Uterus (tissue), 4 donors: ENCODE measurements at places on chromosomes 6 and 20. TPM values are rescaled to one million over a fixed set of nuclear protein-coding genes. Genes with fewer than 3 reads are reported as not detected.
A peak's percentile ranks its signal among the peaks of the same experiment; 100 is the strongest.

GRCh38 chr20:25987073-25987927, 290.6 kb upstream of the ZNF337 start:
- H3K4me3 ChIP-seq, result peak overlapping the region; percentile 20
- H3K36me3 ChIP-seq, result no peaks in the 10 kb centered on the region
- H3K27me3 ChIP-seq, result no peaks in the 10 kb centered on the region
- H3K27ac ChIP-seq, result no peak overlapping the region
- no peaks in the 10 kb centered on the region for H3K4me1 ChIP-seq

DNA sequence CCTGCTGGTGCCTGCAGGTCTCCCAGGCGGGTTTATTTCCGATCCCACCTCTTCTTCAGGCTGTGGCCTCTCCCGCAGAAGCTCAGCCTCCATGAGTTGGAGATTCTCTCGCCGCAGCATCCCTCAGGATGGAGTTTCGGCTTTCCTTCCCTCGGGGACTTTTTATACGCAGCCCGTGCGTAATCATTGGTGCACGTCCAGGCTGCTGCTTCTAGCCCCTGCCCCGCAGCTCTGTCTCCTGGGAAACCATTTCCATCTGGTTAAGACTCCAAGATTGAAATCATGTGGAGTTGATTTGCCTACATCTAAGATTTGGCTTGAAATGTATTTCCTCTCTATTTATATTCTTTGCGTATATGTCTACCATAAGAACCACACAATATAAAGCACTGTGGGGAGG, 46.7 kb upstream of the CARMIL1 start:
- H3K4me1 ChIP-seq, result no peaks in the 10 kb centered on the region
- H3K4me3 ChIP-seq, result no peak overlapping the region
- no peak overlapping the region for H3K27ac ChIP-seq
- no peaks in the 10 kb centered on the region for H3K27me3 ChIP-seq

Gene SPEF1
- total RNA-seq, result 1.3 TPM

DNA sequence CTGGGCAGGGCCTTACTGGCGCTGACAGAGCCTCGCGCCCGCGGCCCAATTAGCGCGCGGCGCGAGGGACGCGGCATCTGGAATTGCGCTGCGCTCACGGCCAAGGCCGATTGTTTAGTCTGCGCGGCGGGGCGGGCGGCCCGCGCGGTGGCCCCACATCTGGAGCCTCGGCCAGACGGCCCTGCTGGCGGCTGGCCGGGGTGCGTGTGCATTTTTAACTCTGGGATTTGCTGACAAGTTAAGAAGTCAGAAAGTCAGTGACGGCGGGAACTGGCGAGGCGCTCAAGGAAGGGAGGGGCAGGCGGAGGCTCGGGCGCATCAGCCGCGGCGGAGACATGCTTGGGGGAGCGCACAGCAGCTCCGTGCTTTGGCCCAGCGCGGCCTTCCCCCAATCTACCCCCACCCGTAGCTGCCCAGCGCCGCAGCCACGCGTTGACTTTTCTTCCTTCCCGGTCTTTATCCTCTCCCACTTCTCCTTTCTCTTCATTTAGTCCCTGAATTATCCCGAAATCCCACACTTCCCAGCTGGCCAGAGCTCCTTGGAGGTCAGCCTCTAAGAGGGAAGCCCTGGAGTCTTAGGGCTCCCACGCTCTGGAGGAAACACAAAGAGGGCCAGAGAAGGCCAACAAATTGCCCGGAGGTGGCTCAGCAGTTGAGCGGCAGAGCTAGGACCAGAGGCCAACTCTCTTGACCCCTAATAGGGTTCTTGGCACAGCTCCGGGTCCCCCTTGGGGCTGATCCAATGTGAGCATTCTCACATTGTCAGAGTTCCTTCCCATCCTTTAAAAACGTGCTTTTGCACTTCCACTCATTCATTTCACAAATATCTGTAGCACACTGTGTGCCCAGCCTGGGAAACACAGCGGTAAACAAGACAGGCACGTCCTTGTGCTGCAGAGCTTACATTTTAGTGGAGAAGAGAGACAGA, 40.8 kb upstream of the FOXP4 start:
- peaks cover 12% of the 10 kb centered on the region for H3K4me1 ChIP-seq
- peak overlapping the region; percentile 98 for H3K27ac ChIP-seq
- no peaks in the 10 kb centered on the region for H3K27me3 ChIP-seq
- peak; percentile 90 for DNase-seq
- peak overlapping the region; percentile 21 for H3K4me3 ChIP-seq

Gene OR2J2
- total RNA-seq, result 11.8 TPM

Gene HRH3
- not detected for total RNA-seq

Gene TXLNB
- 2.1 TPM for total RNA-seq

- no peaks in the 10 kb centered on the region for H3K4me1 ChIP-seq
- no peak overlapping the region for H3K27ac ChIP-seq
- no peaks in the 10 kb centered on the region for H3K27me3 ChIP-seq
- no peaks in the 10 kb centered on the region for H3K36me3 ChIP-seq
These were observed 70.8 kb upstream of the FBXO30 start for GRCh38 chr6:145885431-145885830.

DNA sequence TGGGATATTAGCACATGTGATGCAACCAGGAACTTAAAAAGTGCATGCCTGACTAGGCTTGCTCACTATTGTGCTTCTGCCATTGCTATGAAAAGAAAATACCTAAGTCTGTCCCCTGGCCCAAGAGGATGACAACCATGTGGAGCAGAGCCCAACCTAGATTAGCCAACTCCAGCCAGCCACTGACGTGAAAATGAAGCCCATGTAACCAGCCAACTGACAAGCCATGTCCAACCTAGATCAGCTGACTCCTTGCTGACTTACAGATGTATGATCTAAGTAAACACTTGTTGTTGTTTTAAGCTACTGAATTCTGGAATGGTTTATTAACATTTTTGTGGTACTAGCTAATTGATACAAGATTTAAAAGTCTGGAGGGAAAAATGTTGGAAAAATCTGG, 47.5 kb downstream of the PIGU start:
- no peak for DNase-seq
- no peaks in the 10 kb centered on the region for H3K36me3 ChIP-seq
- H3K27ac ChIP-seq, result peak overlapping the region; percentile 12
- H3K4me1 ChIP-seq, result no peaks in the 10 kb centered on the region
- H3K27me3 ChIP-seq, result no peaks in the 10 kb centered on the region

- H3K4me3 ChIP-seq, result no peak overlapping the region
- DNase-seq, result no peak
- H3K27ac ChIP-seq, result no peak overlapping the region
- no peaks in the 10 kb centered on the region for H3K4me1 ChIP-seq
- H3K36me3 ChIP-seq, result no peaks in the 10 kb centered on the region
These were observed 84.8 kb upstream of the HDAC2 start for GRCh38 chr6:114055763-114056162.

DNA sequence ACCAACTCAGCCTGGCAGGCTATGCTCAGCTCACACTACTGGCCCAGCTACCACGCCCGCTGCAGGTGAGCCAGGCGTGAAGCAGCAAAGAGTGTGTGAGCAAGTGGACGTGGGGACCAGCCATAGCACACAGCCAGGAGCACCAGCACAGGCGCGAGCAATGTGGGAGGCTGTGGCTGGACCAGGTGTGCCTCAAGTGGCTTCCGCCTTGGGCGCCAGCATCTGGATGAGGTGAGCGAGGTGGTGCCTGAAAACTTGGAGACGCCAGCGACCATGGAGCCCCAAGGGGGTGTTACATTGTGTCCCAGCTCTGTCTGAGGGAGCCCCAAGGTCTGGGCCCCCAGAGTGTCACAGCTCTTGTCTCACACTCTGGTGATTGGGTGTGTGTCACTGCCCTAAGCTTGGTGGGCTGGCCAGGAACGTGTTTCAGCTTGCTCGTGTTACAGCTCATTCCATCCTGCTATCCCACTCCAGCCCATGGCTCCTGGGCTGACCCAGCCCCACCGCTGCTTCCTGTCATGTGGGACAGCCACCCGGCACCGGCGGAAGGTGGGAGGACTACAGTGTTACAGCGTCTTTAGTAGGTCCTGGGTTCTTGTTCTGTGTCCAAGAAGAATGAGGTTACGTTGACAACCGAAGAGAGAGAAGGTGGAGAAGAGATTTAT, 508.0 kb upstream of the MMS22L start:
- H3K4me3 ChIP-seq, result no peak overlapping the region
- no peak overlapping the region for H3K27ac ChIP-seq
- H3K4me1 ChIP-seq, result no peaks in the 10 kb centered on the region
- no peaks in the 10 kb centered on the region for H3K36me3 ChIP-seq

GRCh38 chr6:125700581-125701353, 48.7 kb upstream of the HEY2 start:
- no peaks in the 10 kb centered on the region for H3K36me3 ChIP-seq
- no peak overlapping the region for H3K4me3 ChIP-seq
- no peaks in the 10 kb centered on the region for H3K27me3 ChIP-seq

- H3K4me1 ChIP-seq, result no peaks in the 10 kb centered on the region
- H3K36me3 ChIP-seq, result no peaks in the 10 kb centered on the region
- no peaks in the 10 kb centered on the region for H3K27me3 ChIP-seq
- H3K27ac ChIP-seq, result no peak overlapping the region
- no peak overlapping the region for H3K4me3 ChIP-seq
These were observed 79.9 kb upstream of the CD83 start for GRCh38 chr6:14037402-14038277.

Gene MUCL3
- total RNA-seq, result not detected

Gene FAM110A
- total RNA-seq, result 2.8 TPM

DNA sequence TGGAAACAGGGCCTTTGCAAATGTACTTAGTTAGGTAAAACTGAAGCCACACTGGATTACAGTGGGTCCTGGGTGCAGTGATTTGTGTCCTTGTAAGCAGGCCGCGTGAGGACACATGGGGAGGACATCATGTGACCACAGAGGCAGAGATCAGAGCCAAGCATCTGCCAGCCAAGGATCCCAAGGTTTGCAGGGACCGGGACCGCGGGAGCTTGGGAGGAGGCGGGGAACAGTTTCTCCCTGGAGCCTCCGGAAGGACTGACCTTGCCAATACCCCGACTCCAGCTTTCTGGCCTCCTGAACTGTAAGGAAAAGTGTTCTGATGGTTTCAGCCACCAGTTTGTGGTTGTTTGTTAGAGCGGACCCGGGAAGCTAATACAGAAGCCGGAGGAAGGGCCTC, 500.9 kb downstream of the PREX1 start:
- H3K4me3 ChIP-seq, result no peak overlapping the region
- peak; percentile 32 for DNase-seq
- no peaks in the 10 kb centered on the region for H3K27me3 ChIP-seq
- H3K4me1 ChIP-seq, result no peaks in the 10 kb centered on the region
- H3K36me3 ChIP-seq, result no peaks in the 10 kb centered on the region

Gene HLA-DRB1
- total RNA-seq, result 15.9 TPM

Gene BPIFB2
- total RNA-seq, result not detected

DNA sequence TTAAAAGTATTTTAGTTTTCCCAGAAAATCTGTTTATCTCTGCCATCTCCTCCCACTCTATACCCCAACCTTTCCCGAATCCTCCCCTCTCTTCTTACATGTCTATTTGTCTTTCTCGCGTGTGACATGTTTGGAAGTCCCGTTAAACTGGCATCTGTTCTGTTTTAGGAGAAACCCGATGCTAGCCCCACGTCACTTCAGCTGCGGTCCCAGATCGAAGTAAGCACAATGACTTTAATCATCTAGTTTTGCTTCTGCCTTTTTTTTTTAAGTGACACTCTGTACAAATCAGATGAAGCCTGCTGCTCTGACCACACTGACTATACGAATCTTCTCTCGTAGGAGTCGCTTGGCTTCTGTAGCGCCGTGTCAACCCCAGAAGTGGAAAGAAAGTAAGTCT, 97.4 kb downstream of the SASH1 start:
- DNase-seq, result no peak
- H3K36me3 ChIP-seq, result no peaks in the 10 kb centered on the region
- no peak overlapping the region for H3K27ac ChIP-seq
- H3K27me3 ChIP-seq, result no peaks in the 10 kb centered on the region
- no peaks in the 10 kb centered on the region for H3K4me1 ChIP-seq

Gene TRIM10
- total RNA-seq, result not detected

DNA sequence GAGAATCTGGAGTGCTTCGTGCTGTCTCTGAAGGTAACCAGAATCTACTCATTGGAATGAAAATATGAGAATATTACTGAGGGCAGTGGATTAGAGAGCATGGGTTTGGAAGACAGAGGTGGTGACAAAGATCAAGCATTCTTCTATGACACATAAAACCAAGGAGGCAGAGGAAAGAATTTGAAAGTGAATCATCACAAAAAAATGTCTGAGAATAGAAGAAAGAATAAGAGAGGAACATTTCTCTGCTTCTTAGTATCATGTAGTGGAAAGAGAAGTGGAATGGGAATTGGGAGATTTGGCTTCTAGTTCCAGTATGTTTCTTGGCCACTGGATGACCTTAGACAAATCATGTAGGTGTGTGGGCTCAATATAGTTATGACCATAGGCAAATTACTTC, 474.0 kb downstream of the TFAP2B start:
- no peak overlapping the region for H3K27ac ChIP-seq
- H3K4me1 ChIP-seq, result no peaks in the 10 kb centered on the region
- H3K36me3 ChIP-seq, result no peaks in the 10 kb centered on the region
- H3K4me3 ChIP-seq, result no peak overlapping the region
- no peak for DNase-seq

GRCh38 chr6:22605736-22606135, 36.4 kb downstream of the HDGFL1 start:
- H3K27ac ChIP-seq, result no peak overlapping the region
- H3K4me3 ChIP-seq, result no peak overlapping the region
- no peaks in the 10 kb centered on the region for H3K27me3 ChIP-seq
- H3K4me1 ChIP-seq, result peaks cover 3% of the 10 kb centered on the region
- no peaks in the 10 kb centered on the region for H3K36me3 ChIP-seq

DNA sequence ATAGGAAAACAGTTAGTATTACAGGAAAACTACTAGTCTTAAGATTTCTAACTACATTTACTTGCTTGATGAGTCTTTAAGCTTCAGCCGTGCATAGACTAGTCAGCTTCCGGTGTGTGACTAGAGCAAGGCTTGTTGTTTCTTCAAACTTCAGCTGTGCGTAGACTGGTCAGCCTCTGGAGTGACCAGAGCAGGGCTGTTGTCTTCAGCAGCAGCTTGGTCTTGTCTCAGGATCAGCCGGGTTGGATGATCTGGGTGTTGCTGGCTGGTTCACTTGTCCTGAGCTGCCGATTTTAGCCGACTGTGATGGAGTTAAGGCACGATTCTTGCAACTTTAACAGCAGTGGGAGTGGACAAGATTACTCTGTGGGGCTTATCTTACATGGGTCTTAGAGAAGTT, 44.7 kb downstream of the HLA-C start:
- no peaks in the 10 kb centered on the region for H3K4me1 ChIP-seq
- no peaks in the 10 kb centered on the region for H3K36me3 ChIP-seq
- H3K27me3 ChIP-seq, result no peaks in the 10 kb centered on the region
- no peak for DNase-seq
- H3K4me3 ChIP-seq, result no peak overlapping the region

GRCh38 chr20:34875642-34876405, 588 bp upstream of the ACSS2 start:
- DNase-seq, result peak; percentile 100
- H3K4me3 ChIP-seq, result peak overlapping the region; percentile 87
- H3K27me3 ChIP-seq, result no peaks in the 10 kb centered on the region
- peak overlapping the region; percentile 76 for H3K27ac ChIP-seq
- no peaks in the 10 kb centered on the region for H3K4me1 ChIP-seq

GRCh38 chr20:57928181-57928967, 218.6 kb upstream of the PMEPA1 start:
- H3K4me1 ChIP-seq, result no peaks in the 10 kb centered on the region
- no peaks in the 10 kb centered on the region for H3K27me3 ChIP-seq
- peak; percentile 46 for DNase-seq
- peak overlapping the region; percentile 73 for H3K27ac ChIP-seq
- H3K4me3 ChIP-seq, result no peak overlapping the region
- H3K36me3 ChIP-seq, result no peaks in the 10 kb centered on the region

GRCh38 chr20:10994991-10995700, 321.3 kb upstream of the JAG1 start:
- no peaks in the 10 kb centered on the region for H3K27me3 ChIP-seq
- no peak overlapping the region for H3K27ac ChIP-seq
- no peak overlapping the region for H3K4me3 ChIP-seq
- DNase-seq, result no peak
- no peaks in the 10 kb centered on the region for H3K4me1 ChIP-seq

GRCh38 chr6:107622269-107622668, 132.4 kb downstream of the SOBP start:
- no peak overlapping the region for H3K4me3 ChIP-seq
- no peaks in the 10 kb centered on the region for H3K4me1 ChIP-seq
- DNase-seq, result no peak
- H3K36me3 ChIP-seq, result no peaks in the 10 kb centered on the region

Gene TBXT
- not detected for total RNA-seq
